Fibroblast of skin of back (primary cell): ENCODE measurements at places on chromosomes 4 and X.

GRCh38 chr4:152278172-152278504 is 257.8 kb downstream of the FBXW7 start:
- no peak for DNase-seq

GRCh38 chrX:81286075-81286474 is 84.2 kb downstream of the SH3BGRL start:
- DNase-seq, result no peak

- no peak for DNase-seq
Observed at GRCh38 chr4:4789462-4789861, 70.0 kb upstream of the MSX1 start.

DNA sequence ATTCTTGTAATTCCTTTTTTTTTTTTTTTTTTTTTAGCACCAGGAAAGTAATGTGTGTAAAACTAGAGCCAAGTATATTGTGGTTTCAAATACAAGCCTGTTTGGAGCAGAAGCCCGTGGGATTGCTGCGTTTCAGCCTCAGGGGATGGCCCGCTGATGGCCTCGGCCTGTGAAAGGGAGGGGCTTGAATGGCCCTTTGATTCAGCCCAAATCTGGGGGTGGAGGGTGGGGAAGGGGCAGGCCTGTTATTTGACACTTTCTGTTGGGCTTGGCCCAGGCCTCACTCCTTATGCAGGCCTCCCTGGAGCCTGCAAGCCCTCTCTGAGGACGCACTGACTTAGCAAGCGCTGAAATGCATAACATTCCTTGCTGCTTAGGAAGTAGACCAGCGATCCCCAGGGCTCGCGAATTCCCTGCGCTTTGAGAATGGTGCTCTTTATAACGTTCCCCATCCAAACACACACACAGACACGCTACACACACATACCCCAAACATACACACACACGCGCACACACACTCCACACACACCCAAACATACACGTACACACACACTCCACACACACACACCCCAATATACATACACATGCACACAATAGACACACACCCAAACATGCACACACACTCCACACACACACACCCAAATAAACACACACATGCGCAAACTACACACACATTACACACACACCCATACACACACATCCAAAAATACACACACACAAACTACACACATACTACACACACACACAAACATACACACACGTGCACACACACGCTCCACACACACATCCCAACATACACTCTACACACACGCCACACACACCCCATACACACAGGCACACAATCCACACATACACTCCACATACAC is 29.6 kb downstream of the TLR10 start:
- peak; percentile 99 for DNase-seq

DNA sequence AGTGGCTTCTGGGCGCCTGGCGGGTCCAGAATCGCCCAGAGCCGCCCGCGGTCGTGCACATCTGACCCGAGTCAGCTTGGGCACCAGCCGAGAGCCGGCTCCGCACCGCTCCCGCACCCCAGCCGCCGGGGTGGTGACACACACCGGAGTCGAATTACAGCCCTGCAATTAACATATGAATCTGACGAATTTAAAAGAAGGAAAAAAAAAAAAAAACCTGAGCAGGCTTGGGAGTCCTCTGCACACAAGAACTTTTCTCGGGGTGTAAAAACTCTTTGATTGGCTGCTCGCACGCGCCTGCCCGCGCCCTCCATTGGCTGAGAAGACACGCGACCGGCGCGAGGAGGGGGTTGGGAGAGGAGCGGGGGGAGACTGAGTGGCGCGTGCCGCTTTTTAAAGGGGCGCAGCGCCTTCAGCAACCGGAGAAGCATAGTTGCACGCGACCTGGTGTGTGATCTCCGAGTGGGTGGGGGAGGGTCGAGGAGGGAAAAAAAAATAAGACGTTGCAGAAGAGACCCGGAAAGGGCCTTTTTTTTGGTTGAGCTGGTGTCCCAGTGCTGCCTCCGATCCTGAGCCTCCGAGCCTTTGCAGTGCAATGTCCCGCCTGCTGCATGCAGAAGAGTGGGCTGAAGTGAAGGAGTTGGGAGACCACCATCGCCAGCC is at the start of gene ATOH1:
ATOH1 (plus strand) TSS at position 422 of the 663 bp plus-strand sequence; CDS start at position 596, 174 bp downstream.
- peak; percentile 3 for DNase-seq

- peak; percentile 3 for DNase-seq
Observed at GRCh38 chr4:23932901-23933308, 43.1 kb upstream of the PPARGC1A start.

DNA sequence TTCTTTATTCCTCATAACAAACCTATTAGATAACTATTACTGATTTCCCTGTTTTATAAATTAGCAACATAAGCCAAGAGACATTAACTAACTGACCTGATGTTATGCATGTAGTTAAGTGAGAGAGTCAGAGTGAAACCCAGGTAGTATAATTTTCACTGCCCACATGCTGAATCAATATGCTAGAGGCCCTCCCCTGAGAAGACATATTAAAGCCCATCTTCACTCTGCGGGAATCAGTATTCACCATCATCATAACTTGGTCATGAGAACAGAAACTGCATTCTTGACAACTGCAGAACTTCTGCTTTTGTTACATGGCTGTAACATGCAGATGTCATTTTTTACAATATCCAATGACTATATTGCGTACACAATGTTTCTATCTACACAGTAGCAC is 1324.3 kb downstream of the ARAP2 start:
- no peak for DNase-seq

- DNase-seq, result peak; percentile 30
Observed at GRCh38 chrX:106698693-106699092, 27.8 kb upstream of the RNF128 start.

- DNase-seq, result no peak
Observed at GRCh38 chr4:1578251-1578773, 105.8 kb downstream of the FAM53A start.

GRCh38 chr4:155495572-155496293 is 119.0 kb upstream of the MAP9 start:
- no peak for DNase-seq

- DNase-seq, result no peak
Observed at GRCh38 chrX:29640106-29640505, 575.3 kb upstream of the MAGEB2 start.

- DNase-seq, result no peak
Observed at GRCh38 chr4:133776961-133777360, 424.6 kb downstream of the PABPC4L start.

GRCh38 chr4:158255727-158256324 is 45.5 kb downstream of the TMEM144 start:
- DNase-seq, result peak; percentile 57

DNA sequence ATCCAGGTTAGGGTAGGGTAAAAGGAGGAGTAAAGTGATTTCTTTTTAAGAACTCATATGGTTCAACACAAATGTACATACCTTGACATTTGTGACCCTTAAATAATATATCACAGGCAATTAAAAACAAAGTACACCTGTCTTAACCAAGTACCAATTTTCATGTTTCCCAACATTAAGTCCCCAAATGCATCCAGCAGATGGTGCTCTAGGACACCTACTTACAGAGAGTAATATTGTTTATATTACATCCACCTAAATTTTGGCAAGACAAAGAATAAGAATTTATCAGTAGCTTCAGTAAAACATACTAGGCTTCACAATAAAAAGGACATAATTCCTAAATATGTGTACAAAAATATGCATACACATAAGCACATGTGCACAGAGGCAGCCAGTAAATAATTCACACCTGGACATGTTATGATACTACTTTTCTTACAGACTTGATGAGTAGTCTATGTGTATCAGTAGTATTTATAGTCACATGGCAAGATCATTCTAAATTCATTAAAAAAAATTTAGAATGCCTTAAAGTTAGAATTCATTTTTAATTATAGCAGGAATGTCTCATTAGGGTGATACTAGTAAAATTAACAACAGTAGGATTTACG is 219.7 kb downstream of the DCLK2 start:
- DNase-seq, result peak; percentile 58

GRCh38 chr4:149555799-149556198 is 259.8 kb downstream of the IQCM start:
- no peak for DNase-seq

DNA sequence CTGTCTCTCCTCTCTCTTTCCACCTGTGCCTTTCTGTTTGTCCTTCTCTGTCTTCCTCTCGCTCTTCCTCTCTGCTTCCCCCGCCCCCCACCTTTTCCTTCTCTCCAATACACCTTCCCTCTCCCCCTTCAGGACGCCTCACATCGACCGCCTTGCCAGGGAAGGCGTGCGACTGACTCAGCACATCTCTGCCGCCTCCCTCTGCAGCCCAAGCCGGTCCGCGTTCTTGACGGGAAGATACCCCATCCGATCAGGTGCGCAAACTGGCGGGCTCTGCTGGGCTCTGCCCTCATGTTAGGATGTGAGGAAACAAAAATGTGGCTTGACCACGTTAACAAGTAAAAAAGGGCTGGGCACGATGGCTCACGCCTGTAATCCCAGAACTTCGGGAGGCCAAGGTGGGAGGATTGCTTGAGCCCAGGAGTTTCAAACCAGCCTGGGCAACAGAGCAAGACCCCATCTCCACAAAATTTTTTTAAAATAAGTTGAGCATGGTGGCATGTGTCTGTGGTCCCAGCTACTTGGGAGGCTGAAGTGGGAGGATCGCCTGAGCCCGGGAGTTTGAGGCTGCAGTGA is 35.2 kb downstream of the ARSF start:
- no peak for DNase-seq

DNA sequence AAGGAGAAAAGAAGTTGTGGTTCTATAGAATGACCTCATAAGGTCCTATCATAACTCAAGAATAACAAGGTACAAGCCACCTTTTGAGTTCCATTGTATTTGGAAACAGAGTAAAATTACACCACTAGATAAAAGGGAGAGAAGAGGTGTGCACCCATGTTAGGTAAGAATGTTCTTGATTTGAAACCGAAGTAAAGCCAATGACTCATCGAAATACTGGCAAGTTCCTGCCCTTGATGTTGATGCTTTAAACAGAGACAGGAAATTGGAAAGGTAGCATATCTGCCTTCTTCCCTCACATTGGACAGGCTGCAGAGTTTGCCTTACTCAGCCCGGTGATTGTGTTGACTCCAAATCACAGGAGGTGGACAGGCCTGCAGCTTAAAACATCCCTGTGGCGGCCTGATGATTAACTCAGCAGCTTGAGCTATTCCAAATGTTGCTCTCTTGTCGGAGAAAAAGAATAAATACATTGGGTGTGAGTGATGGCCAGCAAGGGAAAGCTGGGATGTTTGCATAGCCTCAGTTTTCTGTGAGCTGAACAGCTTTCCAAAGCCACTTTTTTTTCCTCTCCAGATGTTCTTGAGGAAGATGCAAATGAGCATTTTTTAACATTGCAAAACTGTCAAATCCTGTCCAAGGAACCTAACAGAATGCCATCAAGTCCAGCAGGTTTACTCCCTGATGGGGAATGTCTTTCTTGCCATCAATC is 321.1 kb downstream of the NKX6-1 start:
- DNase-seq, result no peak

GRCh38 chr4:108772402-108772801 is 9.5 kb upstream of the ETNPPL start:
- no peak for DNase-seq

GRCh38 chr4:88809576-88810219 is 112.1 kb upstream of the NAP1L5 start:
- DNase-seq, result no peak

GRCh38 chr4:64715741-64716140 is 306.5 kb upstream of the TECRL start:
- no peak for DNase-seq

DNA sequence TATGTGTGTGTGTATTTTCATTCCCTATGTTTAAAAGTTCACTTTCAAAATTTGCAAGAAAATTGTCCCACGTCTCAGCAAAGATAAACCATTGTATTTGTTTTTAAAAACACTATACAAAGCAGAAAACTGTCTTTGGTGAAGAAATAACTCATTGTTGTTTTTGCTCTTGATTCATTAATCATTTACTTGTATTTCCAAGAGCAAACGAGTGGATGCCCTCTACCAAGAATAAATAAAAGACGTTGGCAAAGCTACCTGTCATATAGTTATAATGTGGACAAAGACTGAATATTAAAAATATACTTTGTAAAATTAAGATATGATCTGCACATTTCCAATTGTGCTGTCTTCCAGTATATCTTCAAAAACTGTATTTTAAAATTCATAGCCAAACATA is 210.9 kb upstream of the NDST3 start:
- no peak for DNase-seq

GRCh38 chr4:163611182-163611581 is 116.7 kb downstream of the TMA16 start:
- no peak for DNase-seq

DNA sequence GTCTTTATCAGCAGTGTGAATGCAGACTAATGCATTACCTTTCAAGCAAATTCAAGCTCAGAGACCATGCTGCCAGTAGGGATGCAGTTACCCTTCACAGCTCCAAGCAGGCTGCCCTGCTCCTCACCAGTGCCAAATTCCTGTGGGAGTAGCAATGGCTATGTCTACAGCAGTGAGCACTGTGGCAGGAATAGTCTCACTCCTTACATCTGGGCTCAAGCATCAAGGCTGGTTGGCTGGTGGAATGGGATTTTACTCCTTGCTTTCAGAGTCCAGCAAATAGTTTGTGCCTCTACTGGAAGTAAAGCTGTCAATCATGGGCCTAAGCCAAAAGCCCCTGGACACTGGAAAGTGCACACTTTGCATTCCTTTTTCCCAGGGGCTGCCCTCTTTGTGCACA is 1030.8 kb downstream of the SH3BGRL start:
- DNase-seq, result no peak

DNA sequence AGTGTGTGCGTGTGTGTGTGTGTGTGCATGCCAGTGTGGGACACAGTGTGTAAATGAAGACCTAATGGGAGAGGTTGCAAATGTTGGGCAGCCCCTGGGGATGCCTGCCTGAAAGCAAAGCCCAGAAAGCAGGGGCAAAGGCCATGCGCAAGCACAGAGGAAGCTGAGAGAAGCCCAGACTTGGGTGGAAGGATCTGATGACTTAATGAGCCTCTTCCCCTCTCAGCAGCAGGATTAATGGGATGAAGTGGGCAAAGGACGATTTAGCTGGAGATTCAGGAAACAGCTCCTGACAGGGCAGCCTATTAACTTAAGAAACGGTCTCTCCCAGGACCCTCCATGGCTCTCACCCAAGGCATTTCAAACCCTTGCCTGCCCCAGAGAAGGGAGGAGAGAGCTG is 107.3 kb downstream of the EFNB1 start:
- DNase-seq, result no peak

- peak; percentile 22 for DNase-seq
Observed at GRCh38 chr4:159047478-159048165, 55.3 kb upstream of the RAPGEF2 start.

GRCh38 chr4:8045909-8046308 is 106.2 kb upstream of the AFAP1 start:
- no peak for DNase-seq

DNA sequence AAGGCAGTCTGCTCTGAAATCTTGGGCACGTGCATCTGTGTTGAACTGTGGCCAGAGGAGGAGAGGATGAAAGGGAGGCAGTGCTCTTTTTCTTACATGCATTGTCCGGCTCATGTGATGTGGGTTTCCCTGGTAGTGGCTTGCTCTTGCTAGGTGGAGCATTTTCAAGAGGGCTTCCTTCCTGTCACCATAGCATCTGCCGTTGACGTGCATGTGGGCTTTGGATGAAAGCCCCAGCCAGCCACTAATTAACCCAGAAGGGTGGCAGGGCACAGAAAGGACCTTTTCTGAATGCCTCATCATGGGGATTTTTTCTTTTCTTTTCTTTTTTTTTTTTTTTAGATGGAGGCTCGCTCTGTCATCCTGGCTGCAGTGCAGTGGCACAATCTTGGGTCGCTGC is 121.3 kb downstream of the GPR143 start:
- no peak for DNase-seq
